ENCODE measurements at places on chromosomes 3 and 15.
A peak's percentile ranks its signal among the peaks of the same experiment; 100 is the strongest.

DNA sequence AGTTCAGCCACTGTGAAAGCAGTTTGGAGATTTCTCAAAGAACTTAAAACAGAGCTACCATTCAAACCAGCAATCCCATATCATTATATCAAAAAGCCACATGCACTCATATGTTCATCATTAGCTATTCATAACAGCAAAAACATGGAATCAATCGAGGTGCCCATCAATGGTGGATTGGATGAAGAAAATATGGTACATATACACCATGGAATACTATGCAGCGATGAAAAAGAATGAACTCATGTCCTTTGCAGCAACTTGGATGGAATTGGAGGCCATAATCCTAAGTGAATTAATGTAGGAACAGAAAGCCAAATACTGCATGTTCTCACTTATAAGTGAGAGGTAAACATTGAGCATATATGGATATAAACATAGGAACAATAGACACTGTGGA, 32.1 kb downstream of the IMPG2 start:
- no peak for DNase-seq

DNA sequence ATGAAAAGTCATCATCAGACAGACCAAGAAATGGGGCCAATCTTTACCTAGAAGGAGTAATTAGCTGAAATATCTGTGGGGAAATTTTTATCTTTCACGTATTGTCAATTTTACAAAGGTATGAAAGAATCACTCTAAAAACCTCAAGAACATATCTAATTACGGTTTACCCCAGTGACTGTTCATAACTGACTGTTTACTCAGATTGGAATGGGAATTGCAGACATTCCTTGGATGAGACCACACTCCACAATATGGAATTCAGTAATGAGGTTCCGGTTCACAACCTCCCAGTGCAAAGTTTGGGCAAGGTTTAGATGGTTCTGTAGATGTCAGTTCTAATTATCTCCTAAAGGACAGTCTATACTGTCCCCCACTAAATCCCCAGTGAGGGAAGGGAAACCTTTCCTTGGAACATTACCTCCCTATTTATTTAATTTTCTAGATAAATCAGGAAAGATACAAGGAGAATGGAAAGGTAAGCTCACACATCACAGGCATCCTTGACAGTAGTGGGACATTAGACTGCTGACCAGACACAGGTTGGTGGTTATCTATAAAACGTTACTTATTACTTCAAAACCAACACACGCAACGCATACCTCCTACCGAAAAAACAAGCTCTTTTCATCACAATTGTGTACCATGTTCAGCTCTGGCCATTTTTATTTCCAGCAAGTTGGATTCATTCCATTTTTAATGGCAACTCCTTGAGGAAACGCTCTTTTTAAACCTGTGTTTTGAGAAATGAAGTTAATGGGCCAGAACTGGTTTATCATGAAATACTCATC, 129.9 kb downstream of the RORA start:
- DNase-seq = peak; percentile 33

DNA sequence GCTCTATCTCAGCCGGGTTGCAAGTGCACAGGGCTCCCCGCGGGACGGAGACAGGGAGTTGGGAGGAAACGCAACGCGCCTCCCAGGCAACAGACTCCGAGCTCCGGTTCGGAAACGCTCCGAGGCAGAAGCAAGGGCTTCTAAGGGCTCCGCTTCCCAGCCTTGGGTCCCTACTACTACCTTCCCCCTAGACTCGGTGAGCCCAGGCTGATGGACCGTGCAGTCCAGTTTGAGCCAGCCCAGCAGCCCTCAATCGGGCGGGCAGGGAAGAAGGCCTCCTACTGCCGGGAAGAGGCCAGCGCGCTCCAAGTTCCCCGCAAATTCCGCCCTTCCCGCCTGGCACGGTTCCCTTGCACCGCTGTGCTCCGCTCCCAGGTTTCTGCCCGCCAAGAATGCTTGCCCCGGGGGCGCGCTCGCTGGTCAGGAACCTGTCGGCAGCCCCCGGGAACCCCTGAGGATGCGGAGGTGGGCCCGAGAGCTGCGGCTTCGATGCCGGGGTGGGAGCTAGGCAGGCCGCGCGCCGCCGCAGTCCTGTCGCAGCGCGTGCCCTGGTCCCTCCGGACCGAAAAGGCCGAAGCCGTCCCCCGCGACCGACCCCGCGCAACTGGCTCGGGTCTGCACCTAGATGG, 728 bp downstream of the TRANK1 start:
- DNase-seq = no peak

DNA sequence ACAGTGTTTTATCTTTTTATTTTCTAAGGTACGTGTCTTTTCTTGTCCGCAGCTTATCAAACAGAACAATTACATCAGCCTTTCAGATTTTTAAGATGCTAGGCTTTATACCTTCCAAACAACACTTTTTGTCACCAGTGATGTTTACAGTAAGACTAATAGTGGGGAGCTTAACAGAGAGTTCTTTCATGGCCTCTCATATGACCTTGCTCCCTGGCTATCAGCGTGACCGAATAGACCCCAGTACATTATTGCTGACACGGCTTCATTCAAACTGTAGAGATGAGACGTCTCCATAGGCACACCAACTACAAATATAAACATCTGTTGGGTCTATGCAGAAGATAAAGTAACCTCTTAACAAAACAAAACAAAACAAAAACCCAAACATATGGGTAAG, 477.6 kb upstream of the KCNMB2 start:
- no peak for DNase-seq

GRCh38 chr3:128973988-128974564, 19.8 kb downstream of the CFAP92 start:
- no peak for DNase-seq

DNA sequence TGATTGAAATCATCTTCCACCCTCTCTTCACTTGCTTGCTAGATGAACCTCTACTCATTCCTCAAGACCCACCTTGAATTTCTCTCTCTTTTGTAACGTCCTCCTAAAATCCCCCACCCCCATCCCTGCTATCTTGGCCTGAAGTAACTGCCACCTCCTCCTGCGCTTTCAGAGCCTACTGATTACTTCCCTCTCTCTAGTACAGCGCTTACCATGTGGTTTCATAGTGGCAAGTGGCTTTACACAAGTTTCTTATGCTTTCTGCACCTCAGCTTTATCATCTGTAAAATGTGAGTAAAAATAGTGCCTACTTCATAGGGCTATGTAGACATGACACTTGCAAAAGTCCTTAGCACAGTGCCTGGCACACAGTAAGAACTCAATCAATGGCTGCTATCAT, 28.7 kb upstream of the DAZL start:
- DNase-seq = no peak

DNA sequence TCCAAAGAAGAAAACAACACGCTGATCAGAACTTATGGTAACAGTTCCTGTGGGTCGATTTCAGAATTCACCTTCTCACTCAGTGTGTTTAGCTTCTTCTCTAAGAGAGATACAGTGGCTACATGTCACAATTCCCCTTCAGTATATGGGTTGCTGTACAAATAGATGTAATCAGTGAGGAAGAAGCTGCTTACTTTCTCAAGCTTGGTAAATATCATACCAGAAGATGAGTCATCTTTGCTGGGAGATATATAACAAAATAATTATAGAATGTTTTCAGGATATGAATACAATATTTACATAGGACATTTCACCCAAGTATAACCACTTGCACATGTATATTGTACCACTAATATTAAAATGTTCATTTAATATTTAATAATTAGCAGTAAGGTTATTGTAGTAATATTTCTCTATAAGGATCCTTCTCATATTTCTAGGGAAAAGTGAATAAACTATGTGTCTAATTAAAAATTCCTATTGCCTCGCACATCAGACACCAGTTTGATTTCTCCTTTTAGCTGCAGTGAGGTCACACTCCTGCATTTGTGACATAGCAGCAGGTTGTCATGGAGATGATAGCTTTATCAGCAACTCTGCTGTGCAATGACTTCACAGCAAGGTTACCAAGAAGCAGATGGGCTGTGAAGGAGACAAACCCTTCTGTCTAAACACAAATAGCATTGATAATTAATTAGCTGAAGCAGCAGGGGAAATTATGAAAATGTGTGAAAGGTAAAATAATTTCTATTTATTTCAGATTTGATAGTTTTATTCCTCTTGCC, 211.4 kb downstream of the TUSC7 start:
- DNase-seq = no peak

DNA sequence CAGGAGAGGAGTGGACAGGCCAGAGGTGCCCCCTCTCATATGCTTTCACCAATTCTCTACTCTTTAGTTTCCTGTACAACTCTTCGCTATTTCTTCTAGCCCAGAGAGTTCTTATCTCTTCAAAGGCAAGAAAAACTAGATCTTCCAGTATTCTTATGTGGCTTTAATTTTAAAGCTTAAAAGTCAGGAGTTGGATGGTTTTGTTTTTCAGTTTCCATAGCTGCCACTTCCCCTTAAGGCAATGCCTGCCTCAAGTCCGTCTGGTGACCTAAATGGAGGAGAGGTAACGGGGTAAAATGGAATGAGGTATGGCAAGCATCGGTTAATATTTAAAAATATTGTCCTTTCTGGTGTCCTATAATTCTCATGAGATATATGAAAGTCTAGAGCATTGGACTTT, 11.4 kb upstream of the VGLL3 start:
- no peak for DNase-seq

DNA sequence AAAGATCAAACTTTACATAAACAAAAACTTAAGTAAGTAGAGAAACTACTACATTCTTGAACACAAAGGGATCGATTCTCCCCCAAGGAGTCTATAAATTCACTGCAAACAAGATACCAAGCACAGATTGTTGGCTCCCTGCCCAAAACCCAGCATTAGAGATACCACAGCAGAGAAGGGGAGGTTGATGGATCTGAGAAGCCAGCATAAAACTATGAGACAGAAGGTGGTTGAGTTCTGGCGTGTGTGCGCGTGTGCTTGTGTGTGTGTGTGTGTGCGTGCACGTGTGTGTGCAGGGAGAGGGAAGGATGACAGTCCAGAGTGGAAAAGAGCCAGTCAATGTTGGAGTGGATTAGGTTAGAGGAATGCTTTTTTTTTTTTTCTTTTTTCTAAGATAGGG, 143.2 kb upstream of the PRR20G start:
- no peak for DNase-seq

DNA sequence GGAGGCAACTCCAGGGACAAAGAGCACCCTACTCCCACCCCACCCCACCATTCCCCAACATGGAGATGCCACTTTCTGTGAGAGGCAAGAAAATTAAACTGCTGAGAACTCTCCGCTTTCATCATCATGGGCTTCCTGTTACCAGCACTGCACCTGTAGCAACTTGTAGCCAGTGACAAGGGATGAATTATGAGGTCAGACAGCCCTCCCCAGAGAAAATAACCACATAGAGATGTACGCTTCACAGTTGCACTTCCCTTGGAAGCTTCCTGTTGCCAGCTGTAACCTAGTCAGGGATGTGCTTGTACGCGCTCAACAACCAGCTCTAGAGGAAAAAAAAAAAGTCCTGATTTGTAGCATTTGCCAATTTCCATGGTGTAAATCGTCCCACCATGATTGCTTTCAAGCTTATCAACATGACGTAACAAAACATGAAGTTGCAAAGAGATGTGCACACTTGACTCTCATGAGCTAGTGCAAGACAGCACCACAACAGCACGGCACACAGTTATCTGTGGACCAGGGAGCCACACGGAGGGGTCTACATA, 145.4 kb downstream of the RAB11A start:
- DNase-seq = no peak

DNA sequence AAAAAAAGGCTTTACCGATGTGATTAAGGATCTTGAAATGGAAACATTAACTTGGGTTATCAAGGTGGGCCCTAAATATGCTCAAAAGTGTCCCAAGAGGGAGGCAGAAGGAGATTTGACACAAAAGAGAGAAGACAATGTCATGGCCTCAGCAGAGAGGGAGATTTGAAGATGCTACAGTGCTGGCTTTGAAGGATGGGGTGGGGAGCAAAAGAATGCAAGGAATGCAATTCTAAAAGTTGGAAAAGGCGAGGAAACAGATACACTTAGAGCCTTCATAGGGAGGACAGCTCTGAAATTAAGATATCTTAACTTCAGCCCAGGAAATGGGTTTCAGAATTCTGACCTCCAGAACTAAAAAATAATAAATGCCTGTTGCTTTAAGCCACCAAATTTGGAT, 314.5 kb upstream of the CCDC54 start:
- DNase-seq = no peak

- no peak for DNase-seq
Measured at GRCh38 chr3:10380906-10381305, 60.0 kb upstream of the SEC13 start.

GRCh38 chr3:189496375-189497138, 134.6 kb upstream of the TP63 start:
- no peak for DNase-seq

DNA sequence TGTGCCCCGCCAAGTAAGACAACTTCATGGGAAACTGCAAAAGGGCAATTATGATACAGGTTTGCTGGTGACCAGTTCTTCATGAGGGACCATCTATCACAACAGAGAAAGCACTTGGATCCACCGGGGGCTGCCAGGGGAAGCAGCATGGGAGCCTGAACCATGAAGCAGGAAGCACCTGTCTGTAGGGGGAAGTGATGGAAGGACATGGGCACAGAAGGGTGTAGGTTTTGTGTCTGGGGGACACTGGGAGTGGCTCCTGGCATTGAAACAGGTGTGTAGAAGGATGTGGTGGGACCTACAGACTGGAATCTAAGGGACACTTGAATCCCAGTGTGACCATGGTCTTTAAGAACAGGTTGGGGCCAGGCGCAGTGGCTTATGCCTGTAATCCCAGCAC, 22.6 kb downstream of the MKRN2 start:
- no peak for DNase-seq

DNA sequence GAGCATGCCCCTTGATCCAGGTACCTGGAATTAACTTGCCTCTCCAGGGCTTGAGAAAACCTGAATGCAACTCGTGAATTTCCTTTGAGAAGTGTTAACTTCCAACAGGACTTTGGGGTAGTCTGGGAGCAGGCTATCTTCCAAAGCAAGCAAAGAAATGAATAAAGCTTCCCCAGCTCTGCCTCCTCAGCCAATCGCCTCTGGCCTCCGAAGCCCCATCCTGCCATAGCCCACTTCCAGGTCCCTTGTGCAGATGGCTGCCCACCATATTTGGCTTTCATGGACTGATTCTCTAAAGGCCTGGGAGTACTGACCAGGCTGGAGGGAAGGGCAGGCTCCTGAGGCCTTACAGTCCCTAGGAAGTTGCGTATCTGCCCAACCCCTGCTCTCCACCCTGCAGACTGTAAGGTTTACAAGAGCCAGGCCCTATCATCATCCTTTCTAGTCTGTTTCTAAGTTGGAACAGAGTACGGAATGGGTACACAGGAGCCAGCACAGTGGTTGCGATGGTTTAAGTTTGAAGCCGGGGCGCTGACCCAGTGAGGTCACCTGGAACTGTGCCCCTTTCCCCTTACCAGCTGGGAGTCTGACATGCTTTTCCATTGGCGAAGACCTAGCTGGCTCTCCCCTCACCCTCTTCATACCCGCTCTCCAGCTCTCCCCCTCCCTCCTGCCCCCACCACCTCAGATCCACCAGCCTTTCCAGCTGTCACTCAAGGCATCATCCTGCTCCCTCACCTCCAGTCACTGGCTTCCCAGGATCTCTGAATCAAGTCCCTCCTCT, 1.1 kb upstream of the PML start:
- no peak for DNase-seq
